ENCODE measurements at places on chromosomes 7 and 10.

- DNase-seq: no peak
Measured at GRCh38 chr7:142094861-142095260, 16.7 kb upstream of the MGAM2 start.

DNA sequence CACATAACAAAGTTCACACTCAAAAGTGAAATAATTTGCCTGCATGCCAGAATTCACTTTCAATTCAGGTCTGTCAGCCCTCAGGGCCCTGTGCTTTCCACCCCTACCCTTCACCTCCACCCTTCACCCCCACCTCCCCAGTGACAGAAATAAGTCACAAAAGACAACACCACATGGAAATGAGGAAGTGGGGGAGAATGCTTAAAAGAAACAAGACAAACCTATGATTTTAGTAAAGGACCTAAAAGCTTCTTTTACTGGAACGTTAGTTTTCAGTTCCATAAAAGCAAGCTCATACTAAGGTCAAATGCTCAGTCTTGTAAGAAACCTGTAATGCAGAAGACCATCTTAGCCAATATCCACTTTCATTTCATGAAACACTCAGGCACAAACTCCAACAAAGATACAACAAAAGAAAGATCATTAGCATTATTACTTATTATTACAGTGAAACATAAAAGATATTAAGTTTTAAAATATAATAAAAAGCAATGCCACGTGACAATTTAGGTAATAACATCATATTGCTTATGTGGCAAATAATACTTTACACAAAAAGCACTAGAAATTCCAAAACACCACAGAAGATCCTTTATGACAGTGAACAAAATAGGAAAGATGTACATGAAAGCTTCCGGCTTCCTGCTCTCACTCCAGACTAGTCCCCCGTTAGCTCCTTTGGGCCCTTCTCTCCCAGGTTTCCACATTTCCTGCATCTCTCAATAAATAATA lies 112.1 kb downstream of the LMBR1 start:
- DNase-seq: no peak

DNA sequence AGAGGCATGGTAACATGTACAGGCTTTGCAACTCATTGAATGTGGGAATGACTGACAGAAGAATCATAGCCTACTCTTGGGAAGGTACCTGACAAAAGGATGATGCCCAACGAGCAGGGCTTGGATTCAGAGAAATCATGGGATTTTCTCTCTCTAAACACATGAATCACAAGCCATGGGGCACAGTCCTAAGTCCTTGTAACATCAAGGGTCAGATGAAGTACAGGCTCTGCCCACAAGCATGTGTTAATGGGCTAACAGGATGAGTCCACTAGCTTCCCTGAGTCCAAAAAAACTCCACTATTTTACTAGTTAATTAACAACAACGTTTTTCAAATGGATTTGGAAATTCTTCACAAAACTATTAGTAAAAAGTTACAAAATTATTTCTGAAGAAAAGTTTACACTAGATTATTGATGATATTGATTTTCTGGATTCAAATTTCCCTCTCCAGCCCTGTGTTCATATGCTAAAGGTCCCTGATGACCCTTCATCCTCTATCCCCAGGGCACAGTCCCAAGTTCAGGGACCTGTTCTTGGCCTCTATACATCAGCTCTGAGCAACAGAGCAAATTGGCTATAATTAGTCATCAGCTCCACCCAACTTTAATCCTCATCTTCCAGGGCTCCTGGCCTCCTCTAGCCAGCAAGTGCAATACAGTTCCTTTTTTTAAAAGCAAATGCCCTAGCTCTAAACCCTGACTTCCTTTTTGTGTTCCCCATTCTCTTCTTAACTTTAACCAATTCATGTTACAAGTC lies 99.8 kb downstream of the GSAP start:
- DNase-seq: no peak

GRCh38 chr10:125559210-125559609 lies 123.8 kb downstream of the TEX36 start:
- DNase-seq: no peak

- DNase-seq: no peak
Measured at GRCh38 chr10:18157881-18158280, 17.7 kb downstream of the CACNB2 start.

- no peak for DNase-seq
Measured at GRCh38 chr7:33554046-33554445, 351.3 kb upstream of the BMPER start.

DNA sequence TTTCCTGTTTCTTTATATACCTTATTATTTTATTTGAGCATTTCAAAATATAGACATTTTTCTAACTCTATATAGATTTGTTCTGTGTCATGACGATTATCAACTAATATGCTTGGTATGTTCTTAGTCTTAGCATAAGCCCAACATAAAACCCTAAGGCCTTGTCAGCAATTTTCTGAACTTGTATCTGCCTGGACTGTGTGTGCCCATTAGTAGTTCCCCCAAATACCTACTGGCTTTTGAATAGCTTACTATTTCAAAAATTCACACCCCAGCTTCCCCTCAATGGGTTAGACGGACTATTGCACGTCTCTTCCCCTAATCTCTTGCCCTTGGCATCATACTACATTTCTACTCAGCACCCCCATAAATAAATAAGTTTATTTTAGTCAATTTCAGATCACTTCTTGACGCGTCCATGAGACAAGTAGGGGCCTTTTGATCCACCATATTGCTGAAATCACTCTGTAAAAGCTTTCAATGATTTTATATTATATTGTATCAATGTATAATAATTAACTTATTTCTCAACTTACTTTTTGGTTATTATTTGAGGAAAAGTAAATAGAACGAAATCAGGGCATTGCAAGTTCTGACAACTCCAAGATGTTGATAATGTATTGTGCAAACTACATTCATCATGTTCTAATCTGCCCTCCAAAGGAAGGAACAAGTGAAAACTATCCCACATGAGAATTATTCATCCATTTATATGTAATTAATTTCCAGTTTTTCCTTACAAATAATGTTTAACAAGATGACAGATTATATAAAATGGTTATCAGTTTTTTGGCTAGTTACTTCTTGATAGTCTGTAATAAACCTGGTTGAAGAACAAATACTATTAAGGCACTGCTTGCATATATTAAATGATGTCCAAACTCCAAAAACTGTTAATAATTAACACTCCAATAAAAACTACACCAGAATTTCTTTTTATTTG lies 1.1 kb upstream of the AKR1C3 start:
- DNase-seq: no peak

DNA sequence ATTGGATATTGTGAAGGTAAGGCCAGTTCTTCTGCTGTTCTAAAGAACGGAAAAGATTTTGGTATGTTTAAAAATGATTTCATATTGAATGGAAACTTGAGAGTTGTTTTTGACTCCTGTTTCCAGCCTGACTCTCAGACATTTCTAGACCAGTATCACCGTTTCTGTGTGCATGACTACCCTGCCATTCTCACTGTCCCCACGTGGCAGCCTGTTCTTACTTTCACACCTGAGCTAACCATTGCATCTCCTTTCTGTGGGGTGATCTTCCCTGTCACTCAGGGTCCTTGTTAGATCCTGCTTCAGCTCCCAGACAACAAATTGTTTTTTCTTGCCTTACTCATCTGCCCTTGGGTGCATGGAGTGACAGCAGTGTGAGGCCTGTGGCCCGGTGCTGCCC lies 38.9 kb downstream of the GLRX3 start:
- DNase-seq: no peak

DNA sequence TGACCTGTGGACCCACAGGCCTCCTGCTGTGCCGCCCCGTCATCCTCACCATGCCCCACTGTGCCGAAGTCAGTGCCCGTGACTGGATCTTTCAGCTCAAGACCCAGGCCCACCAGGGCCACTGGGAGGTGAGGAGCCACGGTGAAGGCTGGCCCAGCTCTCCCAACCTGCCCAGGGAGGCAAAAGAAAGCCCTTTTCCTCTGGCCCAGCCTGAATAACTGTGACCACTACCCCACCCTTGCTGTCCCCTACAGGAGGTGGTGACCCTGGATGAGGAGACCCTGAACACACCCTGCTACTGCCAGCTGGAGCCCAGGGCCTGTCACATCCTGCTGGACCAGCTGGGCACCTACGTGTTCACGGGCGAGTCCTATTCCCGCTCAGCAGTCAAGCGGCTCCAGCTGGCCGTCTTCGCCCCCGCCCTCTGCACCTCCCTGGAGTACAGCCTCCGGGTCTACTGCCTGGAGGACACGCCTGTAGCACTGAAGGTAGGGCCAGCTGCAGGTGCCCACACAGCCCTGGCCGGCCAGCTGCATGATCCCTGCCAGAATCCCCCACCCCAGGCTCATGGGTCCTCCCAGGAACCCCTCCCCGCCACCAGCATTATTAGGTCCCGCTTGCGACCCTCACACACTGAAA lies 25.5 kb upstream of the SLC29A3 start:
- no peak for DNase-seq

GRCh38 chr7:55155351-55156117 lies 136.7 kb downstream of the EGFR start:
- no peak for DNase-seq

DNA sequence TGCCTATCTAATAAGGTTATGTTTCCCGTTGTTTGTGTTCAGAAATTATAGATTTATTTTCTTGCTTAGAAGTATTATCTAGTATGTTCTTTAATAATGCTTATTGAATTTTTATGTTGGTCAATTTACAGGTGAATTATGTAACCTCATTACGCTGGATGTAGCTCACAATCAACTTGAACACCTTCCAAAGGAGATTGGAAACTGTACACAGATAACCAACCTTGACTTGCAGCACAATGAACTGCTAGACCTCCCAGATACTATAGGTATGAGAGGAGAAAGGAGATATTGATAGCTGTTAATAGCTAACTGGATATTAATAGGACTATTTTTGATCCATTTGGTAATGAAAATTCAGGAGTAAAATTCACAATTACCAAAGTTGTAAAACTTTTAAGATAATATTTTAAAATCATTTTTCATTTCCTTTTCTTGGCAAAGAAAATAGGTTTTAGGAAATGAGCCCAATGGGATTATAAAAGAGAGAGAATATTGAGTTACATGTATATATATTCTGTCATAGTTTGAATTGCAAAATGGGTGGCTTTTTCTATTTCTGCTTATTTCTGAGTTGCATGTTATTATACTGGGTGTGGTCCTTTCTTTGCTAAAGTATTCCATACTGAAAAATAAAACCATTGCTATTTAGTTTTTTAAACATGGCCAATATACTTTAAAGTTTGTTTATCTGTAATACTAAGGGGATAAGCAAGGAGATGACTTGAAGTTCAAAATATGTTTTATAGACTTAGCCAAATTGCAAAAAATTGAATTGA lies 66.3 kb downstream of the SHOC2 start:
- DNase-seq: no peak

GRCh38 chr7:2654059-2654458 lies 22.3 kb downstream of the TTYH3 start:
- DNase-seq: no peak
